ENCODE measurements at places on chromosomes 7 and 10.

- no peak for DNase-seq
Measured at GRCh38 chr10:117096599-117097201, 41.4 kb downstream of the VAX1 start.

- peak; percentile 8 for DNase-seq
Measured at GRCh38 chr10:117926491-117926890, 120.2 kb downstream of the RAB11FIP2 start.

DNA sequence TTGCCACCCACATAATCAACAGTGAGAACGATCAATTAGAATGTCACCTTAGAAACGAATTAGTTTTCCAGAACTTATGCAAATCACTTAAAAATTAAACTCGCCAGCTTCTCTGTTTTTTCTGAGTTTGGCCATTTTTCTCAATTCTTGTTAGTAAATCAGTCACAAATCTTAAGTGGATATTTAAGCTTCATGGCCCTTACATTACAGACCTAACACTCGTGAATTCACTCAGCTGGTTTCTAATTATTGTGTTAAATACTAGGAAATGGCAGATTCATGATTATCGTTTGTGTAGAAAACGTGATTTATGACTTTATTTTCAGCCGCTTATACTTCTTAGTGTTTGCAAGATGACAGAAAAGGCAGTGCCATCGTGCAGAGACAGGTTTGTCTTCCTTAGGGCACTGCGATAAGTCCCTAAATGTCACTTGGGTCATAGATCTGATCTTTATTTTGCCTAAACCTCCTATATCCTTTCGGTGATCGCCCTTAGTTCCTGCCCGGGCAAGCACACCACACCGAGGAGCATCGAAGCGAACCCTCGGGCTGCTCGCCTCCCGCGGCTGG, 587 bp upstream of the CELF2 start:
- no peak for DNase-seq

DNA sequence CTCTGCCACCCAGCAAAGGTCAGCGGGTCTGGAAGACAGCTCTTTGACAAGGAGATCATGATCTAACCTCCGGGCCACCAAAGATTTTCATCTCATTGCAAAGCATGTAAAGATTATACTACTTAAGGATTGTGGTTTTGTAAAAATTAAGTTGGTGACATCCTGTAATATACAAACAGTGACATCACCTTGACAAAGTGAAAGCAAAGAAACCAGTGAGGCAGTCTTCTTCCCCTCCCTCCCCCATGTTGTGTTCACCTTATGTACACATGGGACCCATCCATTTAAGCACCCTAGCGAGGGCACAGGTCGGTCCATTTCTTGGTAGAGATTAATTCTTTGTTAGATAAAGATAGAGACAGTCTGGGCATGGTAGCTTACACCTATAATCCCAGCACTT, 3.9 kb downstream of the MDH2 start:
- no peak for DNase-seq
